ENCODE measurements at places on chromosomes 1 and 21. TPM values are rescaled to one million over a fixed set of nuclear protein-coding genes. Genes with fewer than 3 reads are reported as not detected.
A peak's percentile ranks its signal among the peaks of the same experiment; 100 is the strongest.

Gene ARV1
- total RNA-seq = 13.2 TPM

Gene ACKR1
- 110 TPM for total RNA-seq

Gene OR6N1
- total RNA-seq = not detected

Gene TMEM81
- total RNA-seq = 1.5 TPM

Gene SLAMF7
- total RNA-seq = 0.69 TPM

Gene SLC35F3
- total RNA-seq = not detected

DNA sequence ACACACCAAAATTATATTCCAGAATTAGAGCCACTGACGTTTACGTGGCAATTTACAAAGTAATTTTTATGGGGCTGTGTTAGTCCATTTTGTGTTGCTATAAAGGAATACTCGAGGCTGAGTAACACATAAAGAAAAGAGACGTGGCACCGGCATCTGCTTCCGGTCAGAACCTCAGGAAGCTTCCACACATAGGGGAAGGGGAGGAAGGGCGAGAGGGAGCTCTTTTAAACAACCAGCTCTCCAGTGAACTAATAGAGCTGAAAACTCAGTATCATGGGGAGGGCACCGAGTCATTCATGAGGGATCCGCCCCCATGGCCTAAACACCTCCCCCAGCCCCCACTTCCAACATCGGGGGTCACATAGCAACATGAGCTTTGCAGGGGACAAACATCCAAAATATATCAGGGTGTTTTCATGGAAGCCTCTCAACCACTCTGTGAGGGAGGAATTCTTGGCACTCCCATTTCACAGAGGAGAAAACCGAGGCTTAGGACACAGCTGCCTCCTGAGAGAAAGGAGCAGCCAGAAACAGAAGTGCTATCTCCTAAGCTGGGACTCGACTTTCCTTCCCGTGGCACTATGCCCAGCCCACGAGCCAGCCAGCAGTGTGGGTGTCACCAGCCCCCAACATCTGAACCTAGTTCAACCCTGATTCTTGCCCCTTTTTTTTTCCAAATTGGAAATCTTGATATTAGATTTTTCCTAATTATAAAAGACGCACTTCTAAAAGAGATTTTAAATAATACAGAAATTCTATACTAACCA lies 29.2 kb downstream of the MIS18A start:
- no peak for DNase-seq

- no peak for DNase-seq
Measured at GRCh38 chr1:9235096-9235459, 504 bp downstream of the H6PD start.

DNA sequence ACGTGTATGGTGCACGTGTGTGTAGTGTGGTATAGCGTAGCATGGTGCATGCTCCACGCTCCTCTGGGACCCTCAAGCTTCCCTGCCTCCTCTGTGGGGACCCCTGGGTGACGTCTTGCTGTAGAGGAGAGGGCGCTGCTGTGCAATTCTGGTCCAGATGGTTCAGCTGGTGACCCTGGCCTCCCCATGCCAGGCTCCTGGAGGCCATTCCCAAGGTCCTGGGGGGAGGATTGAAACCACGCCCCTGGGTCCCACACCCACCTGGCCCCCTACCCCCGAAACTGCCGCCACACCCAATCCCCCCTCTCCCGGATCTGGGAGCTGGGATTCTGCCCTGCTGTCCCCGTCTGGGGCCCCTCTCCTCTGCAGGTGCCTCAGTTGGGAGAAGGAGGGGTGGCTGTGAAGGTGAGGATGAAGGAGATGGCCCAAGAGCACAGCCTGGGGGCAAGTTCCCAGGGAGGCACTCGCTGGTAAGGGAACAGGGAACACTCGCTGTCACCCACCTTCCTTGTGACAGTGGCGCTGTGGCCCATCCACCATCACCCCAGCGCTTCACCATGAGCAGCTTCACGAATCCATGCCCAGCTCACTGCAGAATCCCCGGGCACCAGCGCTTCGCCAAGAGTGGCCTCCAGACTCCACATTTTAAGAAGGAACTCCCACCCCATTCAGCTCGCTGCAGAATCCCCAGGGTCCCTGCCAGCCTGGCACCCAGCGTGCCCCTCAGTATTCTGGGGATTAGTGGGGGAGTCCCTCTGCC lies 38.0 kb downstream of the WDR4 start:
- peak; percentile 68 for DNase-seq

DNA sequence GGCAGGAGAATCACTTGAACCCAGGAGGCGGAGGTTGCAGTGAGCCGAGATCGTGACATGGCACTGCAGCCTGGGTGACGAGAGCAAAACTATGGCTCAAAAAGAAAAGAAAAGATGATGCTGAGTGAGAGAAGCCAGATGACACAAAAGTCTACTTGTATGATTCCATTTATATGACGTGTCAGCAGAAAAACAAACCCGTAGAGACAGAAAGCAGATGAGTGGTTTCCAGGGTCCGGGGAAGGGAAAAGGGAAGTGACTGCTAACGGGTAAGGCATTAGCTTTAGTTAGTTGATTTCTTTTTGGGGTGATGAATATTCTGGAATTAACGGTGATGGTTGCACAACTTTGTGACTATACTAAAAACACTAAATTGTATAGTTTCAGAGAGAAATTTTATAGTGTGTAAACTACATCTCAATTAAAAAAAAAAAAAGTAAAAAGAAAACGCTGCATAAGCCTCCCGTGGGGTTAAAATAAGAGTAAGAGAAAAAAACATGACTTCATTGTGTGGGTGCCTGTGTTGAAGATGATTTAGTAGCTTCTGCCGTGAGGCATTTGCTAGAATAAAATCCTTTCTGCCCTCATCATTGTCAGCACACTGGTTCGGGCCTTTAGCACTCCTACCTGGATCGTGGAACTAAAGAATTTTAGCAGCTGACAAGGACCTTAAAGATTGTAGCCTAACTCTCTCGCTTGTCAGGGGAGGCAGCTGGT lies 24.7 kb upstream of the ATP5PO start:
- DNase-seq = no peak

- no peak for DNase-seq
Measured at GRCh38 chr1:109447524-109447923, 18.8 kb upstream of the SYPL2 start.

GRCh38 chr1:156262461-156263287 lies 14.8 kb upstream of the PAQR6 start:
- DNase-seq = no peak

DNA sequence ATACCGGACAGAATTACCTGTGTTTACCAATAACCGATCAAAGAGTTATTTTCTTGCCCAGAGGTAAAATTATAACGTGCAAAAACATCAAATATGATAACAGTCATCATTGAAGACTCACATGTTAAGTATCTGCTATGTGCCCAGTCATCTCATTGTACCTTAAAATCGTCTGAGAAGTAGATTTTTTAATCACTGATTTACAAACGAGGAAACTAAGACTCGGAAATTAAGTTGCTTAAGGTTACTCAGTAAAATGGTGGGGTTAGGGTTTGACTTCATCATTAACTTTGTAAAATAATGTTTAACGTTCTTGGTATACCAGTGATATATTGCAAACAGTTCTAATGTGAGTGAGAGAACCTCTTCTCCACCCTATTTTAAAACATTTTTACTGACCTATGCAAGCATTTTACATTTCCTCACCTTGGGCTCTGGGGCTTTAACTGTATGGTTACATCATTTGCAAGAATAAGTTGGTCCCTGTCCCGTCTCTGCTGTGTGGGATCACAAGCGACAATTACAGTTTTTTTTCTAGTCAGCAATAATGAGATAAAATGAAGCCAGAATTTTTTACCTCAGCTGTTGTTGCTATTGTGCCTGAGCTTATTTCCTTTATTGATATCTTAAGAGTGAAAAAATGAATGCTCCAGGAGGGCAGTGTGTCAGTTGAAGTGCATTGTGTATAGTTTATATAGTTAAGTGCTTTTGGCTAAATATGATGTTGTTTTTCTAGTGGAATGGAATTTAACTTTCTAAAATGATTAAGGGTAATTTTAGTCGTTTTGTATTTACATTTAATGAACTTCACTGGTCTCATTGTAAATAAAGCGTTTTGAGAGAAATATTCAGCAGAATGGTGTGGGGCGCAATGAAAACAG lies 2.7 kb downstream of the RPRD2 start:
- no peak for DNase-seq

GRCh38 chr1:240404286-240404685 lies 207.7 kb downstream of the GREM2 start:
- DNase-seq = no peak

DNA sequence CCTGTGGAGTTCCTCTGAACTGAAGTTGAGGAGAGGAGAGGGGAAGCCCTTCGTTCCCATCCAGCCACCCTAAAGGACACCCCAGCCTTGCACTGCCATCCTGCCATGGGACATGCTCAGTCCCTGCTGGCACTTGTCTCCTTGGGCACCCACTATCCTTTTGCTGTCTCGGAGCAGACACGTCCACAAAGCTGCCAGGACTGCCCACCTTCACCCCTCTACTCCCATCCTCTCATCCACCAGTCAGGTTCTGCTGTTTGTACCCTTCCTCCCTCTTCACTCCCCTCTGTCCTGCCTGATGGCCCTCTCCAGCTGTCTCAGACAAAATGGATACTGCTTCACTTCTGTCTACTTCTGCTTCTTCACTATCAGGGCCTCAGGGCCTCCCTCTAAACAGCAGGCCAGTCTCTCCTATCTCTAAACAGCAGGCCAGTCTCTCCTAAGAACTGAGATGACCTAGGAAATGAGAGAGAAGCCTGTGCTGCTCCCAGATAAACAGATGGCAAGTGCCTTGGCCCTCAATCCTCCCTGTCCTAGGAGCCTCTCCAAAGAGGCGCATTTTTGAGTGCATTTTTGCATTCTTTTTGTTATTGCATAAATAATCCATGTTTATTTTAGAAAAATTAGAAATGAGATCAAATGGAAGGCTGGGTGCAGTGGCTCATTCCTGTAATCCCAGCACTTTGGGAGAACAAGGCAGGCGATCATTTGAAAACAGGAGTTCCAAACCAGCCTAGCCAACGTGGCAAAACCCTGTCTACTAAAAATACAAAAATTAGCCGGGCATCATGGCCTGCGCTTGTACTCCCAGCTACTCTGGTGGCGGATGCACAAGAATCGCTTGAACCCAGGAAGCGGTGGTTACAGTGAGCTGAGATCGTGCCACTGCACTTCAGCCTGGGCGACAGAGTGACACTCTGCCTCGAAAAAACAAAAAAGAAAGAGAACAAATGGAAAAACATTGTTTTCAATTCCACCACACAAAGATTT lies 4.4 kb upstream of the PYCR2 start:
- DNase-seq = no peak

DNA sequence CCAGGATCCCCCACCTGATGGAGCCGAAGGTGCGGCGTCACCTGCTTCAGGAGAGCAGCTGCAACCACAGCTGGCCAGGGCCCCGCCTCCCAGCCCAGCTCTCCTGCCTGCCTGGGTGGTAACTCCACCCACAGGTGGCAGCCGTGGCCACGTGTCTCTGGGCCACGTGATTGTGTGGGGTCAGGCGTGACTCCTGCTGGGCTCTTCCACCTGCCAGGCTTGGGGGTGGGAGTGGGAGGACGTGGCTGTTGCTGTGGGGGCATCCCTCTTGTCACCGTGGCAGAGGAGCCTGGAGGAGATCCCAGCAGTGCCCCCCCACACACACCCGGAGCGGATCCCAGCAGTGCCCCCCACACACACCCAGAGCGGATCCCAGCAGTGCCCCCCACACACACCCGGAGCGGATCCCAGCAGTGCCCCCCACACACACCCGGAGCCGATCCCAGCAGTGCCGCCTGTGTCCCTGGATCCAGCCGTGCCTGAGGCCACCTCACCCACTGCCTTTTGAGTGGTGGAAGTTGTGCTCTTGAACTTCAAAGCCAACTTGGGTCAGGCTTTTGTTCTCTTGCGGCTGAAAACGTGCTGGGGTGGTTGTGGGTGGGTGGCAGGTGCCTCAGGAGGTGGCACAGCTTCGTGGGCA lies 32.2 kb downstream of the POFUT2 start:
- DNase-seq = no peak

DNA sequence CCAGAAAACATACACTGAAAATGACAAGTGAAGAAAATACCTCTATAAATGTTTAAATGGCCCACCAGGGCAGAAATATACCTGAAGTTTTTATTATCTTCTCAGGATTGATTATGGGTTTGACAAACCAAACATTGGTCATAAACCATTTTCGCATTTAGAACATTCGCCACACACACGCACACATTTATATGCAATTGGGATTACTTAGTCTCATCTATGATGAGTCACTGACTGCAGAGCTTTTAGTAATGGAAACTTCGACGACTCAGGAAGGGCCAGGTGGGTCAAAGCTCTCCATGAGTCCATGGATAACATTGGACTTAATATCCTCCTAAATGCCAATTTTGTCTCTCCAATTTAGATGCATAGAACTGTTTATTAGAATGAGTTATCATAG lies 16.9 kb downstream of the NRDC start:
- DNase-seq = no peak

GRCh38 chr1:6771441-6771769 lies 13.8 kb upstream of the CAMTA1 start:
- peak; percentile 52 for DNase-seq
